Stimulated activated CD8-positive, alpha-beta memory T cell treated with anti-CD3 and anti-CD28 coated beads, Interleukin-2, amount 100 ng/mL, for 1 hour (primary cell): ENCODE measurements at places on chromosomes 2 and 18.

- no peak for DNase-seq
Measured at GRCh38 chr2:216107760-216108159, 1.4 kb upstream of the XRCC5 start.

DNA sequence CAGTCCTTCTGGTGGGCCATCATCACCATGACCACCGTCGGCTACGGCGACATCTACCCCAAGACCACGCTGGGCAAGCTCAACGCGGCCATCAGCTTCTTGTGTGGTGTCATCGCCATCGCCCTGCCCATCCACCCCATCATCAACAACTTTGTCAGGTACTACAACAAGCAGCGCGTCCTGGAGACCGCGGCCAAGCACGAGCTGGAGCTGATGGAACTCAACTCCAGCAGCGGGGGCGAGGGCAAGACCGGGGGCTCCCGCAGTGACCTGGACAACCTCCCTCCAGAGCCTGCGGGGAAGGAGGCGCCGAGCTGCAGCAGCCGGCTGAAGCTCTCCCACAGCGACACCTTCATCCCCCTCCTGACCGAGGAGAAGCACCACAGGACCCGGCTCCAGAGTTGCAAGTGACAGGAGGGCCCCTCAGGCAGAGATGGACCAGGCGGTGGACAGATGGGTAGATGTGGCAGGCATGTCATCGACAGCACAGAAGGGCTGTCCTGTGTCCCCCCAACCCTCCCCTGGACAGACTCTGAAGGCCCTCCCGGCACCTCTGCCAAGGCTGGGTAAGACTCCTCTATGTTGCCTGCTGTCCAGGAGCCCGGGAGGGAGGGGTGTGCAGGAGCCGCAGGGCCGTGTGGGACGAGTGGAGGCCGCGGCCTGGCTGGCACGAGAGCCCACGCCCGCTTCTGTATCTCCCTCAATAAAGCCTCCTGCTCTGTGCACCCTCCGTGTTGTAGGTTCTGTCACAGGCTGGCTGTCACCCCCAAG lies 2.0 kb downstream of the KCNF1 start:
- DNase-seq = no peak

DNA sequence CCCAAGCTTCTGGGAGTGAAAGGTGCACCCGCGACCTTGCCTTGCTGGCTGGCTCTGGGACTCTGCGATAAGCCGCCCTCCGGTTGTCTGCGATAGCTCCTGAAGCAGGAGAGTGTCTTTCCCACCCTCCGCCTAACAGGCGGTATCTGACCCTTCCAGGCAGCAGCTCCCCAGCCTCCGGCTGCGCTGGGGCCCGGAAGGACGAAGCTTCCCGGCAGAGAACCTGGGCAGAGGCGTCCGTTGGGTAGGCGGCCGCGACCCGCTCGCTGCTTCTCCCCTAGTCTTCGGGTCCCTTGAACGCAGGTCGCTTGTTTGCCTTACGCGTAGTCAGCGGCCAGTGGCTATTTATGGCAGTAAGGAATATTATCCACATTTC lies 446 bp upstream of the RHBDD1 start:
- DNase-seq = no peak

- DNase-seq = no peak
Measured at GRCh38 chr2:197294260-197294659, 16.3 kb downstream of the ANKRD44 start.

DNA sequence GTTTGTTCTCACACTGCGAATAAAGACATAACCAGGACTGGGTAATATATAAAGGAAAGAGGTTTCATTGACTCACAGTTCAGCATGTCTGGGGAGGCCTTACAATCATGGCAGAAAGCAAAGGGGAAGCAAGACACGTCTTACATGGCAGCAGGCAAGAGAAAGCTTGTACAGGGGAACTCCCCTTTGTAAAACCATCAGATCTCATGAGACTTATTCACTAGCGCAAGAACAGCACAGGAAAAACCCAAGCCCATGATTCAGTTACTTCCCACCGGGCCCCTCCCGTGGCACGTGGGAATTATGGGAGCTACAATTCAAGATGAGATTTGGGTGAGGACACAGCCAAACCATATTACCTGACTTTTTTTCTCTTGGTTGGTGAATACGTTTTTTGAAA lies 51.3 kb downstream of the TMEM247 start:
- DNase-seq = no peak

GRCh38 chr2:76427452-76427851 lies 716.7 kb upstream of the GCFC2 start:
- no peak for DNase-seq

- DNase-seq = no peak
Measured at GRCh38 chr2:191432121-191432520, 186.9 kb downstream of the MYO1B start.

- DNase-seq = no peak
Measured at GRCh38 chr2:60957643-60958042, 59.9 kb upstream of the PEX13 start.
